NCI-H2081 treated with DMSO at 0.1 percent for 48 hours (cell line): ENCODE measurements at places on chromosomes 2 and 18.

DNA sequence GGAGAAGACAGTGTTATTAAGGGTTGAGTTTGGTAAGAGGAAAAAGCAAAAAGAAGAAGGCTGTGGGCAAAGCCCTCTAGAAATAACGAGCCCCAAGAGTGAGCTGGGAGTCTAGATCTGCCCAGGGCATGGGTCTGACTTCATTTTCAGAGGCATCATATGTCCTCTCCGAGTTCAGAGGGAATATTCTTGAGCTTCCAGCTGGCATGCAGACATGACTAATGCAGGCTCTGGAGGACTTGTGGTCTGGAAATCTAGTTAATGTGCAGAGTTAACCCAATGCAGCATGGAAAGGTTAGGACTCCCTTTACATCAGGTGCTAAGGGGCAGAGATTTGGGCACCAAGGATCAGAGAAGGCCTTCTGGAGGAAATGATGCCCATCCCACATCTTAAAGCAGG lies 7.3 kb downstream of the ACMSD start:
- no peak for DNase-seq

- no peak for DNase-seq
These were observed 287.5 kb downstream of the TCF4 start for GRCh38 chr18:55300421-55300935.

GRCh38 chr2:47230418-47230817 lies 75.3 kb upstream of the STPG4 start:
- no peak for DNase-seq

DNA sequence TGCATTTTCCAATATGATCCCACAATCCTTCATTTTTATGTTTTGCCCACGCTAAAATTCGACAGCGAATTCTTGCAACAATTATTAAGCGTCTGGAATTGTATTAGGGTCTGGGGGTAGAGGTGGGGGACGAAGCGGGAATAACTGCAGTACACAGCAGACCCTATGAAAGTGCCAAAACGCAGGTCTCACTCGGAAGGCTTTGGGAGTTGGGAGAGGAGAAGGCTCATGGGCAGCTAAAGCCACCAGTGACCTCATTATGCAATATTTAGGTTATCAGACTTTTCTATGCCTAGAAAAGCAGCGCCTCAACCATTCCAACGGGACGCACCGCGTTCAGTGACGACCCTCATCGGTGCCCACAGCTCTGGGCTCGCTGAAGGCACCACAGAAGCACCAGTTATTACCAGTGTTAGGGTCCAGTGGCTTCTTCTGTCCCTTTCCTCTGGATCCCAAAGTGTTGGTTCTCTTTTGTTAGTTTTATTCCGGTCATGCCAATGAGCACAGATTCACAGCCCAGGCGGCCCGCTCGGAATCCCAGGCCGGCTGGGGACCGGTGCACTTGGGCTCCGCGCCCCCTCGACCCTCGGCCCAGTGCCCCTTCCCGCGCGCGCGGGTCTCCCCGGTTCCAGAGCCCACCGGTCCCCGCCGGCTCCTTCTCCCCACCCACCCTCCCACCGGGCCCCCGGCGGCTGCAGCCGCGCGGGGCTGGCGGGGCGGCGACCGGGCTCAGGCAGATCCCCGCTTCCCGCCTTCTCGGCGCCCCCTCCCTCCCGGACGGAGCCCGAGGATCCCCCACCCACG lies 737 bp upstream of the MAPK4 start:
- no peak for DNase-seq

DNA sequence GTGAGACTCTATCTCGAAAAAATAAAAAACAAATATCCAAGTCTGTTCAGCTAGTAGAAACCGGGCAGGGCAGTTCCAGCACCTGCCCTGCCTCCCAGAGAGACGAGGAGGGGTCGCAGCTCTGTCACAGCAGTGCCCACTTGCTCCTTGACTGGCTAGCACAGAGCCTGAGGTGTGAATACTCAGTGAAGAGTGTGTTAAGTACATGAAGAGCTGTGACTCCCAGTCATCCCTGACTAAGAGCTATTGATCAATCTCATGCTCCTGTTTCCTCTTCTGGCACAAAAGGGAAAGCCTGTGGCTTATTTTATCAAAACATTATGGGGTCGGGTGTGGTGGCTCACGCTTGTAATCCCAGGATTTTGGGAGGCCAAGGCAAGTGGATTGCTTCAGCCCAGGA lies 83.0 kb upstream of the FZD7 start:
- no peak for DNase-seq

DNA sequence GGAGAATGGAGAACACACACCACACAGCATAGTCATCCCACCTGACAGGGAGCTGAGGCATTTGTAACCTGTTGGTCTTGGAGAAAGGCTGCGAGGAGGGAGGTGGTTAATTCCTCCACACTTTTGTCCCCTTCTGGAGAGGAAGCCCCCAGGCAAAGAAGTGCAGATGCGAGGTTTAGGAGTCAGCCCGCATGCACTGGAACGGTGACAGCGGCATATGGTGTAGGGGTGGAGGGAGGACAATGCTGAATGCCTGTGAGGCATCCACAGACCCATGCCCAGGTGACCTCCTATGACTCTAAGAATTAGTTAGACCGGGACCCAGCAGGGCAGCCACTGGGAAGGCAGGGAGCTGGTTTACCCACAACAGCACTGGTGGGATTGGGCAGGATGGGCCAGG lies 12.2 kb downstream of the SPATA3 start:
- DNase-seq = no peak
